Breast epithelium (tissue), 4 donors: ENCODE measurements at places on chromosomes 6 and 20. TPM values are rescaled to one million over a fixed set of nuclear protein-coding genes. Genes with fewer than 3 reads are reported as not detected.

DNA sequence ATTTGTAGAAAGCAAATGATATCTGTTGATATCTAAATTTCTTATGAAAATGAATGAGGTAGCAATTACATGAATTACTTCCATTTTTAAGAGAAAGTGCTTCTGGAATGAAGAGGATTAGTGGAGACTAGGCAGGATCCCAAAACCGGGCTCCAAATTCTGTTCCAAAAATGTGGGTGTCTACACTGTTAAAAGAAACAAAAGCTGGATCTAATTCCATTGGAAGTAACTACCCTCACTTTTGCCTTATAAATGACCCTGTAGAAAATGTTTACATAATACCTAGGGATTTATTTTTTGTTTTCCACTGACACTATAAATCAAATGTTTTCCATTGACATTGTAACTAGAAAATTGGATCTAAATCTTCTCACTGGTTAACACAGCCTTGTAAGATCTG lies 454.9 kb upstream of the JARID2 start:
- no peak for DNase-seq
- no peaks in the 10 kb centered on the region for H3K36me3 ChIP-seq
- H3K27me3 ChIP-seq = no peaks in the 10 kb centered on the region
- H3K4me3 ChIP-seq = no peak overlapping the region

DNA sequence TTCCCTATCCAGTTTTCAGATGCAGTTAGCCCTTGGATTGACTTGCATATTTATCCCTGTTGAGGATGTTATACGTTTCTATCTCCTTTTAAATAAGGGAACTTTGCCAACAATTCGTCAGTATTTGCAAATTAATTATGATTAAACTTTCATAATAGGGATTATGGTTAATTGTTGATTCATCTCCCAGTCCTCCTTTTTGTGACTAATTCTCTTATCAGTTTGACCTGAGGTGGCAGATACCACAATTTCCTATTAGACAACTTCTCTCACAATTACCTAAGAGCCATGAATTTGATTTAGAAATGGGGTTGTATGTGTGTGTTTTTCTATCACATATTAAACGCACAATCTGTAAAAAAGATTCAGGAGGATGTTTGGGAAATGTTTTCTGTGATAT lies 172.9 kb downstream of the LAMA2 start:
- no peaks in the 10 kb centered on the region for H3K36me3 ChIP-seq
- H3K4me1 ChIP-seq = no peaks in the 10 kb centered on the region
- no peak overlapping the region for H3K4me3 ChIP-seq
- no peak for DNase-seq
- H3K27ac ChIP-seq = no peak overlapping the region

GRCh38 chr20:5945963-5946362 lies 4.4 kb downstream of the TRMT6 start:
- no peaks in the 10 kb centered on the region for H3K36me3 ChIP-seq
- no peak overlapping the region for H3K27ac ChIP-seq
- no peaks in the 10 kb centered on the region for H3K4me1 ChIP-seq
- no peak for DNase-seq
- H3K4me3 ChIP-seq = no peak overlapping the region

- no peaks in the 10 kb centered on the region for H3K4me1 ChIP-seq
- no peak for DNase-seq
- no peak overlapping the region for H3K4me3 ChIP-seq
- no peak overlapping the region for H3K27ac ChIP-seq
- H3K27me3 ChIP-seq = no peaks in the 10 kb centered on the region
- no peaks in the 10 kb centered on the region for H3K36me3 ChIP-seq
These were observed 84.0 kb downstream of the NCR2 start for GRCh38 chr6:41419385-41419784.

DNA sequence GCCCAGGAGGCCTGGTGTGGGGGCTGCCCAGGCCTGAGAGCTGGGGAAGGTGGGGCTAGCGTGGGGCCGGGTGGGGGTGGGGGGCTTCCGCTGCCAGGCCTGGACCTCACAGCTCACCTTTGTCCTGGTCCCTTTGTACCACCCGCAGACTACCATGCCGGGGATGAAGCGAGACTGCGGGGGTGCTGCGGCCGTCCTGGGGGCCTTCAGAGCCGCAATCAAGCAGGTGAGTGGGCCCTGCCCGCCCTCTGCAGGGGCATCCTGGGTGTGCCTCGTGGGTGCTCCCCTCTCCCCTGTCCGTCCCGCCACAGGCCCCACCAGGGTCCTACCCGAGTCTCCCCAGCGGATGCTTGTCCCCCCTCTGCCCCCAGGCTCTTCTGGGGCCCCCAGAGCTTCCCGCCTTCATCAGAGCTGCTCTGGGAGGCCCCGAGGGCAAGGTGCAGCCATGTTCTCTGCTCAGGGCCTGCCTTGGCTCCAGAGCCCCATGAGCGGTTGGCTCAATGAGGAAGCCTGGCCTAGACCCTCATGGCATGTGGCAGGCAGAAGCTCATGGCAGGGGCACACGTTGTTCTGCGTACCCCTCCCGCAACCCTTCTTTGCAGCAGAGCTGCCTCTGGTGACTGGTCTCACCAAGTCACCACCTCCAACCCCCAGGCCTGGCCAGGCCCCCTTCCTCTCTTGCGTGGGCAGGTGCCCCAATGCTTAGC lies 14.5 kb downstream of the NPEPL1 start:
- no peaks in the 10 kb centered on the region for H3K4me1 ChIP-seq
- no peaks in the 10 kb centered on the region for H3K27me3 ChIP-seq
- H3K27ac ChIP-seq = no peak overlapping the region
- H3K36me3 ChIP-seq = no peaks in the 10 kb centered on the region

- no peaks in the 10 kb centered on the region for H3K36me3 ChIP-seq
- H3K27ac ChIP-seq = no peak overlapping the region
- no peaks in the 10 kb centered on the region for H3K4me1 ChIP-seq
- H3K4me3 ChIP-seq = no peak overlapping the region
- DNase-seq = no peak
- peaks cover 8% of the 10 kb centered on the region for H3K27me3 ChIP-seq
These were observed 22.6 kb upstream of the BTN3A2 start for GRCh38 chr6:26342106-26343004.

DNA sequence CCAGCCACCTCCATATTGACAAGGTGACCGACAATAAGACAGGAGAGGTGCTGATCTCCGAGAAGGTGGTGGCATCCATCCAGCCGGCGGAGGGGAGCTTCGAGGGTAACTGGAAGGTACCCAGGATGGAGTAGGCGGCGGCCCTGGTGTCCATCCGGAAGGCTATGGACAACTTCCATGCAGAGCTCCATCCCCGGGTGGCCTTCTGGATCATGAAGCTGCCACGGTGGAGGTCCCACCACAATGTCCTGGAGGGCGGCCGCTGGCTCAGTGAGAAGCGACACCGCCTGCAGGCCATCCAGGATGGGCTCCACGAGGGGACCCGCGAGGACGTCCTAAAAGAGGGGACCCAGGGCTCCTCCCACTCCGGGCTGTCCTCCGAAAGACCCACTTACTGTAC lies 17.0 kb downstream of the DEFB115 start:
- DNase-seq = no peak
- H3K27ac ChIP-seq = no peak overlapping the region
- H3K36me3 ChIP-seq = no peaks in the 10 kb centered on the region
- no peak overlapping the region for H3K4me3 ChIP-seq
- no peaks in the 10 kb centered on the region for H3K4me1 ChIP-seq

- no peaks in the 10 kb centered on the region for H3K27me3 ChIP-seq
- no peaks in the 10 kb centered on the region for H3K36me3 ChIP-seq
- no peak overlapping the region for H3K4me3 ChIP-seq
- no peaks in the 10 kb centered on the region for H3K4me1 ChIP-seq
- DNase-seq = no peak
These were observed 326.6 kb downstream of the COL12A1 start for GRCh38 chr6:74879234-74879633.

- no peaks in the 10 kb centered on the region for H3K36me3 ChIP-seq
- H3K27ac ChIP-seq = no peak overlapping the region
- no peaks in the 10 kb centered on the region for H3K27me3 ChIP-seq
- H3K4me1 ChIP-seq = no peaks in the 10 kb centered on the region
These were observed 17.8 kb upstream of the COL19A1 start for GRCh38 chr6:69848552-69848951.

DNA sequence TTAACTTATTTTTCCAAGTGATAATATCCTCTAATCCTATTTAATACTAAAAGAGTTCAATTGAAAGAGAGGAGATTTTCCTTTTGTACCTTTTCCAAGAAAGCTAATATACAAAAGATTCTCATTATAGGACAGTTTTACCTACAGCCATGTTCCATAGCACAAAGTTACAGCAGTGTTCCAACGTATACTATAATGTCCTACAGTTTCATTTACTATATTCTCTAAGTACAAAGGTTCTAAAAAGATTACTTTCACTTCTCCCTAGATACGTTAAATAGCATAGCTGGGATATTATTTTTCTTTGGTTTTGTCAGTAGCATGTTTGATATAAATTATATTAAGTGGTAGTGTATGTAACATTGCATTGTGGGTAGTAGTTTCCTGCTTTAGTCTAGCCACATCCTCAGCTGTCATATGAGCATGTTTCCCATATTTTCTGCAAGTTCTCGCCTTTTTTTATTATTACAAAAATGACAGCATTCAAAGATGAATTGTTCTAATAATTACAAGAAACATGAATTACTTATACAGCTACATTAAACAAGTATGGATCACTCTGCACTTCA lies 4.4 kb upstream of the RUNX2 start:
- DNase-seq = no peak
- H3K36me3 ChIP-seq = no peaks in the 10 kb centered on the region
- H3K4me1 ChIP-seq = no peaks in the 10 kb centered on the region
- H3K27ac ChIP-seq = no peak overlapping the region
- H3K4me3 ChIP-seq = no peak overlapping the region

- H3K36me3 ChIP-seq = no peaks in the 10 kb centered on the region
- H3K27me3 ChIP-seq = no peaks in the 10 kb centered on the region
- peak overlapping the region; percentile 56 for H3K27ac ChIP-seq
- peaks cover 12% of the 10 kb centered on the region for H3K4me1 ChIP-seq
- no peak overlapping the region for H3K4me3 ChIP-seq
- DNase-seq = peak; percentile 74
These were observed 839.4 kb downstream of the MAFB start for GRCh38 chr20:39849664-39850063.

DNA sequence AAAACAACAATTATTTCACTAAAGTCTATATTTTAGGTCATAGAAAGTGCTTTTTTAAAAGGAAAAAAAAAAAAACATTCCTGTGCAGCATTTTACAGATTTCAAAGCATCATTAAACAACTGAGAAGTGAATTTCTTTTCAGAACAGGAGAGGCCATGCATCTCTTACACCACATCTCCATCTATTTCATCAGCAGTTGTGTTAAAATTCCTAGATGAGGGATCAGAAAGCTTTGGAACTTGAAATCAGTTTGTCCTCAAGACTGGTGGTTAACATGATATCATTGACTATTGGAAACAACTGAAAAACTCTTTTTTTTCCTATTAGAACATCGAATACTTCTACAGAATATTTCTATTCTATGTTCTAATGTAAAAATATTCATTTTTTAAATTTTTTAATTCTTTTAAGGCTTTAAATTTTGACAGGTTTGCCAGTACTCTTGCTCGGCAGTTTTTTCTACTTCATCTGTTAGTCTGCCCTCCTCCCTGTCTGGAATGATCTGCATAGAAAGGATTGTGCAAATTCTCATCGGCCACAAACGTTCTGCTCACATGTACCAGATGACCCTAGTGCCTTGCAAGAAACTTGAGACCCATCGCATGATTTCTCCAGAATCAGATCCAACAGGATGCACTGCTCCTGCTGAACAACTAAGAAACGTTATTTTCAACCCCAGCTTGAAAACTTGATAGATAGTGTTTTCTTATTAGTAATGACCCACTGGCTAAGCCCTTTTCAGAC lies 411.0 kb upstream of the AGPAT4 start:
- no peaks in the 10 kb centered on the region for H3K36me3 ChIP-seq
- DNase-seq = no peak
- H3K4me3 ChIP-seq = no peak overlapping the region
- no peaks in the 10 kb centered on the region for H3K27me3 ChIP-seq

DNA sequence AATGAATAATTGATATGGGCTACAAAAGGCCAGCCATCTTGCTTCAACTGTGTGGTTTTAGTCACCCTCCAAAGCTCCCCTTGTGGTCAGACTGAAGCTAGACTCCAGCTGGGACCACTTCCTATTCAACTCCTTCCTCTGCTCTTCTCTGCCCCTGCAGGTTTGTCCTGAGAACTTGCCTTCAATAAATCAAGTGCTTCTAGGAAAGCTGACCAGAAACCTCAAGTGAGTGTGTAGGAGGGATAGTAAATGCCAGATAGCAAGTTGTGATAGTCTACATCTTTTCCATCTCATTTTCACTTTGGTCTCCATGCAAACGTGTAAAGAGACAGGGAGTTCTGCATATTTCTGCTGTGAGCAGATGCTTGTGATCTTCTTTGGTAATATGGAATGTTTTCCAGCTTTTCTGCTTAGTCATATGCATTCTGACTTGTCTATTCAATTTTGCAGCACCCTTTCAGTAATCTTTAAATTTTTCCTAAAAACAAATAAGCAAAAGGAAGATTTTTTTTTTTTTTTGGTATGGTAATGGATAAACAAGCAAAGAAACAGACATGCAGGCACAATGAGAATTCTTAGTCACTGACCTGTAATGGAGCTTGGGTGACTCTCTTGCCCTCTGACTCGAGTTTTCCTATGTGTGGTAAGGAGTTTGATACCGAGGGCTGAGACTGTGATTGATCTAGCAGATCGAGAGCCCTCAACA lies 201.3 kb upstream of the BTBD3 start:
- no peaks in the 10 kb centered on the region for H3K4me1 ChIP-seq
- no peaks in the 10 kb centered on the region for H3K27me3 ChIP-seq
- DNase-seq = no peak
- H3K27ac ChIP-seq = no peak overlapping the region
- no peak overlapping the region for H3K4me3 ChIP-seq

DNA sequence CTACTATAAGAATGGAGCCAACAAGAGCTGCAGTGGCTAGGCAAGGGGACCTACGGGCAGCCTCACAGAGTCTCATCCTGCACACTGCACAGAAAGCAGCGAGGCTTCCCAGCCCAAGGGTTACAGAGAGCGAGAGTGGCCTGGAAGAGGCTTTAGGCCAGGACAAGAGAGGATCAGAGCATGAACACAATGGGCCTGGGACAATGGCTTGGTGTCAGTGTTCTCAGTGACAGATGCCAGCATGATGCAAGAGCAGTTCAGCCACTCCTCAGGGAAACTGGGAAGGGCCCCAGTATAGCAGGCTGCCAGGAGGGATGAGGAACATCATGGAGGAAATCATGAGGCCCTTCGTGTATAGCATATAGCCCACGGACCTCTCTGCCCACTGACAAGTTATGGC lies 108.0 kb downstream of the NUS1 start:
- no peaks in the 10 kb centered on the region for H3K4me1 ChIP-seq
- H3K27ac ChIP-seq = no peak overlapping the region
- H3K4me3 ChIP-seq = no peak overlapping the region
- DNase-seq = no peak

GRCh38 chr6:2766767-2767656 lies 1.8 kb downstream of the WRNIP1 start:
- DNase-seq = no peak
- H3K27ac ChIP-seq = no peak overlapping the region
- H3K36me3 ChIP-seq = no peaks in the 10 kb centered on the region
- H3K4me3 ChIP-seq = peak overlapping the region; percentile 77
- no peaks in the 10 kb centered on the region for H3K4me1 ChIP-seq

- H3K36me3 ChIP-seq = no peaks in the 10 kb centered on the region
- no peaks in the 10 kb centered on the region for H3K4me1 ChIP-seq
- H3K27me3 ChIP-seq = no peaks in the 10 kb centered on the region
- no peak overlapping the region for H3K4me3 ChIP-seq
These were observed 7.7 kb upstream of the SLC35A1 start for GRCh38 chr6:87465051-87465450.

ADTRP gene
- 0.48 TPM for total RNA-seq

RAD21L1 gene
- not detected for total RNA-seq

FAM209B gene
- not detected for total RNA-seq

EDN3 gene
- 0.96 TPM for total RNA-seq

VSTM2L gene
- 0.33 TPM for total RNA-seq

TCP1 gene
- total RNA-seq = 151 TPM

ATF6B gene
- 43.6 TPM for total RNA-seq

SAMD3 gene
- total RNA-seq = 2.1 TPM

BHLHE23 gene
- total RNA-seq = not detected
